ENCODE measurements at places on chromosomes 2 and 18. TPM values are rescaled to one million over a fixed set of nuclear protein-coding genes. Genes with fewer than 3 reads are reported as not detected.

NAT8 gene
- 1.1 TPM for polyA plus RNA-seq

LOXHD1 gene
- polyA plus RNA-seq, result 1.00 TPM

- no peak for DNase-seq
These were observed 8.5 kb downstream of the MEIS1 start for GRCh38 chr2:66443186-66443978.

STON1 gene
- polyA plus RNA-seq, result 23.5 TPM

DNA sequence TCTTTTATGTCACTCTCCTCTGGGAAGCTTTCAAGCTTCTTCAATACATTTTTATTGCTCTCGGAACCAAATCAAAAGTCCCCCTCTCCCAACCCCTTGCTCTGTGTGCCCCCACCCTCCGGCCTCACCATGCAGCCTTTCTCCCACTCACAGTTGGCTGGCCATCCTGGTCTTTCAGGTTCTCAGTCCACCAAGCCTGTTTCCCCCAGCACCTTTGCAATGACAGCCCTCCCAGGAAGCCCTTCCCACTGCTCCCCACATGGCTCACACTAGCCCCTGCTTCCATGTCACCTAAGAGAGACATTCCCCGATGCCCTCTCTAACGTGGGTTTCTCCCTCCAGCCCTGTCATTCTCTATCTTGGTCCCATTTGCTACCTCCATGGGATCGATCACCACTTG lies 266.6 kb downstream of the SRBD1 start:
- DNase-seq, result no peak

GRCh38 chr2:160694631-160695030 lies 201.0 kb upstream of the RBMS1 start:
- DNase-seq, result no peak

DNA sequence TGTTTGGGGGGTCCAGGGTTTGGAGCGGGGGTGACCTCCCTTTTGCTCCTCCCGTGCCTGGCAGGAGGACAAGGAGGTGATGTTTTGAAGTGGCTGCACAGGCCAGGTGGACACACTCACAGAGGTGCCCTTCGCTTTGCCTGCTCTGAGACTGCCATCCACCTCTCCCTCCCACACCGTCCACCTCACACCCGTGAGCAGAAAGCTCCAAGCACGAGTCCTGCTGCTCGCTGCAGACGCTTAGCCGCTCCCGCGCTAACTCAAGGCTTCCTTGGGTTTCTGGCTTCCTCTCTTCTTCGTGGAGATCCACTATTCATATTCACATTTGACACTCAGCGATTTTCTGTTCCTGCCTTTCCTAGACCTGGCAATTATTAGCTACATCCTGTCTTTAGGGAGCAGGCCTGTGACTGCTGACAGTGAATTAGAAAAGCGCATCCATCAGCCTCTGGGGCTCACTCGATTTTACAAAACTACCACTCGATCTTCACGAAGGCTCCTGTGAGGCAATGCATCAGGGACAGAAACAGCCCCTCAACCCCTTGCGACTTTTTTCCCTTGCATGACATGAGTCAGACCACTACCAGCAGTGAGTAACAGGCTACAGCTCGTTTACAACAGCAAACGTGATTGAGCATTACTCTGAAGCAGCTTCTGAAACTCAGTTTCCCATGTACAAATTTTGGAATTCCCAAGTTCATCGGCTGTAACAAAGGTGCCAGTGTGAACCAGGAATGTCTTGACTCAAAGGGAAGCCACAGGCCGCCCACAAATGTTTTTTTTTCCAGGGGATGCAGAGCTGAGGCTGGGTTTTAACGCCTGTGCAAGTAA lies 238.7 kb upstream of the SOX11 start:
- no peak for DNase-seq

- no peak for DNase-seq
These were observed 280.7 kb upstream of the VWC2L start for GRCh38 chr2:214130114-214130513.

DNA sequence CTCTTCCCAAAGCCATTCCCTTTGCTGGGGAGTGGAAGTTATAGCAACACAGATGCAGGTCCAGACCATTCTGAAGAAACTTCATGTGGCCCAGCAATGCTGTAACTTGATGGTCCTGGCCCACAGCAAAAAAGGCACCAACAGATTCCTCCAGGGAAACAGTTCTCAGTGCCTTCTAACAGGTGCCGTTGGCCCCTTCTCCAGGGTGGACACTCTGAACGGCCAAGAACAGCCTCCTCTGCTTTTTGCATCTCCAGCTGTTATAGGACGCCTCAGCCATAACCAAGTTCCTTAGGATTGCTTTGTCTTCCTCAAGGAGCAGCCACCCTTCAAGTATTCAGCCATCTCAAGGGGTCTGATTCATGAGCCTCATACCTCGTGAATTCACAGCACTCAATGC lies 38.0 kb downstream of the MARCO start:
- no peak for DNase-seq

- DNase-seq, result no peak
These were observed 12.4 kb downstream of the SUPT7L start for GRCh38 chr2:27651056-27651455.

DNA sequence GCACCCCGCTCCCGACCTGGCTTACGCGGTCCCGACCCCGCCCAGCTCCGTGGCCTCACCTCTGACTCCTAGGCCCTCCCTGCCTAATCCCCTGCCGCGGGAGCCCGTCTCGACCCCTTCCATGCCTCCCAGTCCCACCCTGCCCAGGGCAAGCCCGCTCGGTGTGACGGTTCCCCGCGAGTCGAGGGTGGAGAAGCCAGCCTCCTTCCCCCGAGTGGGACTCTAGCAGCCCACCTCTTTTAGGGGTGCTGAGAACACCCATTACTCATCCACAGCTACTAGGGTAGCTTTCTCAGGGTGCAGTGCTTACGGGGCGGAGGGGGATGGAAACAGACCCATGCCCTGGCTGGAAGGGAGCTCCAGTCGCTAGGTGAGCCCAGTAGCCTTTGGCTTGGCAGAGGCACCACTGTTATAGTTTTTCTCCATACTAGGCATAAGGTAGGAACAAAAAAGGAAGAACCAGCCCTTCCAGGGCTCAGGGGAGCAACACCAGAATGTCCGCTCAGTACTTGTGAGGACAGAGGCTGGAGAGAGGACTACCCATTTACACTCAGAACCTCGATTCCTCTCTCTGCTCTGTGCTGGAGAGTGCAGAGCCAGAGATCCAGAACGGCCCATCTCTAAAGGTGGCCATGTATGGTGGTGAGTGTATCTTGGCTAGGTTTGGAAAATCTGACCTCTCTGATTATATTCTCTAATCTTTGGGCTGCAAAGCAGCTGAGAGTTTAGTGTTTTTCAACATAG lies 606 bp downstream of the AGBL5 start:
- DNase-seq, result peak; percentile 58

DNA sequence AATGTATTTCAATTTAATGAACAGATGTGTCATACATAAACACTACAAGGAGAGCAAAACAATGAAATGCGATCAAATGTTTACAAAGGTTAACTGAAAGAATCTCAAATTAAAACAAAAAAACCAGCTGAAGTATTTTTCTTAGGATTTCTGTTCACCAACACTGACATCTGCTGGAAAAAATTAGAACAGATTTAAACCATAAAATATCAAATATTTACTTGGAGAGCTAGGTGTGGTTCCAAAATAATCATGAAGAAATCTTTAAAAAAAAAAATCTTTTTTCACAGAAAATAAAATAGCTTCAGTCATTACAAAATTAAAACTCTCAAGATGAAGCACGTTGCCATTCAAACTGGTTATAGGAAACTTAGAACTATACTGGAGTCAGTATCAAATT lies 13.8 kb downstream of the MMADHC start:
- DNase-seq, result no peak

DNA sequence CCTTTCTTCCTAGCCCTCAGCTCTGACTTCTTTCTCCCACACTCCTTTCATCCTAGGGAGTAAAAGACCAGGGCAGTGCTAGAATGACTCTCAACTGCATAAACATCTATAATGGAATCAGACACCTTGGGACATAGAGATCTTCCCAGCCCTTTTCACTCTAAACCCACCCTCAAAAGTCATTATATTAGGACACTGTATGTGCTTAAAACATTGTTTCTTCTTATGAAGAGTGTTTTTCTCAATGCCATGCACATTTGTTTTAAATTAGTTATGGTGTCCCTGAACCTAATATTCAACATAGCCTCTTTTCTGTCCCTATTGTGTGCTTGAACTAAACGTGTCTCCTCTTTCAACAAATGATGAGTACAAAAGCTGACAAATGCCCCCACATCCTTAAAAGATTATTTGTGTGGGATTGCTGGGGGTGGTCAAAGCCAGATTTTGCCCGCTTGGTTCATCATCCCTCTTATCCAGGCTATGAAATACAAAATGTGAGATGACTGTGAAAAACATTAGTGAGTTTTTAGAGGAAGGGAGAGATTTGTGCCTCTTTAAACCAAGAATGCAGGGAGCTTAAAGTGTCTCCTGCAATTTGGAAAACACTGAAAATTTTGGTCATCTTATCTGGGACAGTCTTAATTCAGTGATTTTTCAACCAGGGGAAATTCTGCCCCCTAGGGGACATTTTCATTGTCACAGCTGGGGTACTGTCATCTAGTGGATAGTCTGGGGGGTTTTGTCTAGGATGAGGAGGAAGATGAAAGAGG lies 29.0 kb downstream of the SERPINB5 start:
- no peak for DNase-seq

GRCh38 chr2:128490881-128491691 lies 172.4 kb upstream of the HS6ST1 start:
- DNase-seq, result no peak

FKBP1B gene
- polyA plus RNA-seq, result 14.8 TPM

- DNase-seq, result no peak
These were observed 755 bp downstream of the NOL4 start for GRCh38 chr18:34223893-34224422.

UGT1A10 gene
- polyA plus RNA-seq, result not detected

DNA sequence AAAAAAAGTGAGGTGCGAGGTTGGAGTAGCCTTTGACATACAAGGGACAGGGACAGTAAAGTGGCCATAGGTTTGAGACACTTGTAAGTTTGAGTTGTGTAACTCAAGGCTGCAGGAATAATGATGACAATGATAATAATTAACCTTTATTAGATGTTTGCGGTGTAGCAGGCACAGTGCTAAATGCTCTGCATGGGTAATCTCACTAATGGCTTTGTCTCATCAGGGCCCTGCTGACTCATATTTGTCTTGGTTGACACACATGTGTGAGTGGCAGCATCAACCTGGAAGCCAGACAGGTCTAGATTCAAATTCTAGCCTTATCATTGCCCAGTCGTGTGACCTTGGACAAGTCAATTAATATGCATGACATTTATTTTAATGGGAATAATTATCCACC lies 126.2 kb downstream of the FSHR start:
- no peak for DNase-seq

DNA sequence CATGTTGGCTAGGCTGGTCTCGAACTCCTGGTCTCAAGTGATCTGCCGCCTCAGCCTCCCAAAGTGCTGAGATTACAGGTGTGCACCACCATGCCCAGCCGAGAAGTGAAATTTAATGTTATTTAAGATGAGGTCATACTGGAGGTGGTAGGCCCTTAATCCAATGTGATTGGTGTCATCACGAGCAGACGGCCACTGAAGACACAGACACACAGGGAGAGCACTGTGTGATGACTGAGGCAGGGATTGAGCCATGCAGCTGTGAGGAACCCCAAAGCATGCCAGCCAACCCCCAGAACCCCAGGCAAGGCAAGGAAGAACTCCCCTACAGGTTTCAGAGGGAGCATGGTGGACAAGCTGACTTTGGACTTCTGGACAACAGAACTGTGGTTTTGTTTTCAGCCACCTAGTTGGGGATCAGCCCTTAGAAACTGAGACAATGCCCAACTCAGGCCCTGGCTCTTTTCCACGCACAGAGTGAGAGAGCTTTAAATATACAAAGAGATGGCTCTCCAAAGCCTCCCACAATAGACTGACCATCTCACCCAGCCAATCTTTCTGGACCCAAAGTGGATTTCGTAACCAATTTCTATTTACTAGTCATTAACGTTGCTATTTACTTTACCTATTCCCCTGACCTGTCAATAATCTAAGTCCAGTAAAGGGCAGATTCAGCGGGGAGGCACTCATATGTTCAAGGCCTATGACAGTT lies 34.2 kb downstream of the TBC1D8 start:
- no peak for DNase-seq

- no peak for DNase-seq
These were observed 79.2 kb upstream of the EPC2 start for GRCh38 chr2:148565272-148565894.

DNA sequence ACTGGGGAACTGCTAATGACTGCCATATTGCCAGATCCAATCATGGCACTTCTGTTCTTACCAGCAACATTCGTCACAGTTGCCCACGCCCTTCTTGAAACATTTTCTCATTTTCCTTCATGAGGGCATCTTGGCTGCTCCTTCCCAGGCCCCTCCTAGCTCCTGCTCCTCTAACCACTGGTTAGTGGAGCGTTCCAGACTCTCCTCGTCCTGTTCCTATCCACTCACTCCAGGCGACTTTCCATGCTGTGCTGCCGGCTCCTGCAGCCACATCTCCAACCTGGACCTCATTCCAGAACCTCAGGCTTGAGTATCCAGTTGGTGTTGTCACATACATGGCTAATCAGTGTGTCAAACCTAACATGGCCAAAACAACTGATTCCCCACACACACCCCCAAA lies 1.3 kb upstream of the ADI1 start:
- no peak for DNase-seq

MRPS5 gene
- 92.3 TPM for polyA plus RNA-seq

- no peak for DNase-seq
These were observed 550 bp upstream of the SFXN5 start for GRCh38 chr2:73072129-73072395.

ANKRD53 gene
- polyA plus RNA-seq, result 2.1 TPM

DNA sequence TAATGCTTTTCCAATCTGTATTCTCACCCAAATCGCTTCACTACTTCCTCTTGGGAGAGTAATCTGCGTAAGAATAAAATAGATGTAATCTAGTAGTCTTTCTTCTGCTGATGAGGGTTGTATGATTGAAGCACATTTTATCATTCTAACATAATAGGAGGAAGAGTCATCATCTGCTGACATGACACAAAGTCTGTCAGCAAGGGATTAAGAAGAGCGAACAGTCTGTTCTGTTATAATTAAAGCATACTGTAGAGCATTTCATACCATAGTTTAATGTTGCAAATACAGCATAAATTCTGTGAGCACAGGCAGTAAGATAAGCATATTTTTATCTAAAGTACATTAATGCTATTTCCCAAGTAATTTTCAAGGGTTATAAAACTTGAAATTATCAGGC lies 10.4 kb downstream of the SLC25A52 start:
- DNase-seq, result no peak

GRCh38 chr2:221423210-221423804 lies 148.8 kb downstream of the EPHA4 start:
- DNase-seq, result no peak

- no peak for DNase-seq
These were observed 26.0 kb downstream of the CWC22 start for GRCh38 chr2:179981085-179981484.

All from left lung (tissue), 14 donors.